ENCODE measurements at places on chromosomes 16 and 17.

GRCh38 chr17:82519971-82520903 lies 705 bp downstream of the FOXK2 start:
- DNase-seq = peak; percentile 31

- DNase-seq = no peak
Measured at GRCh38 chr17:74453665-74454196, 12.7 kb upstream of the CD300A start.

DNA sequence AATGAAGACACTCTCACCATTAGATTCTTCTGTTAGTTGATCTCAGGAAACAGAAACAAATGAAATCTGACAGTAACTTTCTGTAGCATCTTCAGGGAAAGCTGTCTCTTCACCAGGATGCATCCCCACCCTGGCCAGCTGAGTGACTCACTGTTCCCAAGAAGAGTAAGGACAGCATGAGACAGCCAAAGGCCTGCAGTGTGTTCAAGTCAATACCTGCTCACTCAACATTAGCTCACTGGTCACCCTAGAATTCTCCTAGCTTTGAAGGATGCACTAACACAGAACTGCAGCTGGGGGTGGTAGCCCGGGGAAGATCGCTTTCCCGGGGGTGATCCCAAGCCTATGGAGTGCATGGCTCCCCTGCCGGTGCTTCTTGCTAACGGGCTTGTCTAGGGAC lies 28.2 kb upstream of the CLEC18B start:
- DNase-seq = no peak

GRCh38 chr17:17552351-17553216 lies 38.9 kb downstream of the PEMT start:
- no peak for DNase-seq

DNA sequence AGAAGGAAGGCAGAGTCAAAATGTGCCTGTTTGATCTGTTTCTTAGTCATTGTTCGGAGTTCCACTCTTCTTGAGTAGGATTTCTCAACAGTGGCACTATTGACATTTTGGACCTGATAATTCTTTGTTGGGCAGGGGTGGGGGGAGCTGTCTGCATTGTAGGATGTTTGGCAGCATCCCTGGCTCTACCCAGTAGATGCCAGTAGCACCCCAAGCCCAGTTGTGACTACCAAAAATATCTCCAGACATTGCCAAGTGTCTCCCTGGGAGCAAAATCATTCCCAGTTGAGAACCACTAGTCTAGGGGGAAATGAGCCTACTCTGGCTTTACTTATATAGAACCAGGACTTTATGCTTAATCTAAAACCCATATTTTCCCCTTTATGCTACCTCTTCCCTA lies 1.1 kb upstream of the GFOD2 start:
- no peak for DNase-seq

DNA sequence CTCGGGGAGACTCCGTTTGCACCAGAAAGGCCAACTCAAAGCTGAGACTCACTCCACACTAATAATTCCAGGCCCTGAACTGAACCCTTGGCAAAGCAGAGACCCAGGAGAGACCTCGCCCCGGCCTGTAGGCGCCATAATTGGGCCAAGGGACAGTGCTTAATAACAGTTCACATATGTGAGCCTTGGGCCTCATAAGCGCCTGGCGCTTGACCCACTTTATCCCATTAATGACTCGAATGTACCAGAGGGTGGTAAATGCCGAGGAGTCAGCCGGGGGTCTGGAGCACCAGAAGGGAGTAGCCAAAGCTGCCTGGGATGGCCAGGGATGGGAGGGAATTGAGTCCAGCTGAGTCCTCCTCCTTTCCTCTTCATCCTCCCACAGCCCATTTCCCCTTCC lies 24.6 kb downstream of the SLC6A4 start:
- DNase-seq = no peak

GRCh38 chr16:12546918-12547607 lies 256.6 kb downstream of the CPPED1 start:
- DNase-seq = no peak

- no peak for DNase-seq
Measured at GRCh38 chr17:258906-259305, 77.5 kb upstream of the DOC2B start.

DNA sequence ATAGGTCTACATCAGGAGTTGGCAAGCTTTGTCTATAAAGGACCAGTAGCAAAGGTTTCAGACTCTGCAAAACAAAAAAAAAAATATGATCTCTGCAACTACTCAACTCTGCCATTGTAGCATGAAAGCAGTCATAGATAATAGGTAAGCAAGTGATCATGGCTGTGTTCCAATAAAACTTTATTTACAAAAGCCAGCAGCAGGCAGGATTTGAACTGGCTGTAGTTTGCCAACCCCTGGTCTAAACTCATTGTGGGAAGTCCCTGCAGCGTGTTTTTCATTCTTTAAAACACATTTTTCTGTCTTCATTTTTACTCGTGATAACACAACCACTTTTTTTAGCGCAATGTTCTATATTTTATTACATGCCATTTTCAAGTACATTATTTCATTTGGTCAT lies 127.5 kb upstream of the COX10 start:
- no peak for DNase-seq

DNA sequence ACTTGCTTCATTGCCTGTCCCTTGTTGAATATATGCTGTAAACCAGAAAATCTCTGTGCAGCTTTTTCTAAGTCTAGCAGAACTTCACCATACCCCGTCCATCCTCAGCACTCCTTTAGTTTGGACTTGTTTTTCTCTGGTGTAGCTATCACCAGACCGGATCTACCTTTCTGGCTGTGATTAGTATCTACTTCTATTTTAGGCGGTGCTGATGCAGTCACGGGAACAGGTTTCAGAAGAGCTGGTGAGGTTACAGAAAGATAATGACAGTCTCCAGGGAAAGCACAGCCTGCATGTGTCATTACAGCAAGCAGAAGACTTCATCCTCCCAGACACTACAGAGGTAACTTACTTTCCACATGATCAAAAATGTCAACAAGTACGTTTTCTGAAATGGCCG lies 46.4 kb downstream of the NUP88 start:
- DNase-seq = no peak

- DNase-seq = no peak
Measured at GRCh38 chr16:4534151-4534790, 4.3 kb downstream of the CDIP1 start.

GRCh38 chr16:86307514-86307903 lies 202.8 kb upstream of the FOXF1 start:
- DNase-seq = no peak

Data from stimulated activated CD8-positive, alpha-beta memory T cell treated with anti-CD3 and anti-CD28 coated beads, Interleukin-2, amount 100 ng/mL, for 1 hour (primary cell).